ENCODE measurements at places on chromosomes 7 and 10.

DNA sequence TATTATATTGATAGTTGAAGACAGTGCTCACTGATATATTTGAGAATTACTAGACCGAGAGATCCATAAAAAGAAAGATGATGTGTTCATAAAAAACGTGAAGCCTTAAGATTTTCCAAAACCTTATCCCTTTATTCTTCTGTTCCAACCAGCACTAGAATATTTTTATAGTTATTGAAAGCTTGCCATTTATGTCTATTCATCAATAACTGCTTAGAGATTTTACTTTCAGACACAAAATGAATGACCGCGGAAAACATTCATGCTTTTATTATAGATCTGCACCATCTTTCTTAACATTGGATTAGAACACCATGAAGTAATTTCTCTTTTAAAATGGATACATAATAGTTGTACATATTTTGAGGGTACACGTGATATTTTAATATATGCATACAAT, 77.6 kb downstream of the FBXL13 start:
- no peak for DNase-seq

DNA sequence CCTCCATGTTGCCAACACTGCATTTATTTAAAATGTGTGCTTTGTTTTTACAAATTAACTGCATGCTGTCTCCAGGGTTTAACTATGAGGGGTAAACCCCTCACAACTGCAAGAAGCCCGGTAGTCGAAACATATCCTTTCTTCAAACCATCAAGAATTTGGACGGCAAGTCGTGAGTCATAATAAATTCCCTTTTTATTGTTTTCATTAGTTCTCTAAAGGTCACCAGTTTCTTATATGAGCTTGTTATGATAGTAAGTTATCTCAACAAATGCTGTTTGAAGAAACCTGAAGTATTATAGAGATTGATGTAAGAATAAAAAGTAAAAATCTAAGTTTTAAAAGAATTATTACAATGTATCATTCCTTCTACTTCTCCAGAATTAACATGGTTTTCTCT, 12.2 kb upstream of the FIGNL1 start:
- DNase-seq = no peak

DNA sequence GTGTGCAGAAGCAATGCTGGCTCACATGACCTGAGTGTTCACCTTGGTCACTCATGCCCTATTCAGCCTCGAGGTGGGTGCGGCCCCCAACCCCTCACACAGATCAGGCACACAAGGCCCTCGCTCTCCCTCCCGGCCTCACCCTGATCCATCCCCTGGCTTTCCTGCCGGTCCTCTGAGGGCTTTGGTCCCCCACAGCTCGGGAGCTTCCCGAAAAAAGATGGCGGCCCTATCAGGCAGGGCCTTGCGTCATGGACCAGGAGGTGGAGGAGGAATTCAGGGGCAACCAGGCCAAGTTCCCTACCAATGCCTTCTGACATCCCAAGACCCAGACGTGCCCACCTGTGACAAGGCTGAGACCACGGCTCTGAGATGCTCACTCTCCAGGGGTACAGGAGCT, 43.7 kb upstream of the DNAAF5 start:
- no peak for DNase-seq

DNA sequence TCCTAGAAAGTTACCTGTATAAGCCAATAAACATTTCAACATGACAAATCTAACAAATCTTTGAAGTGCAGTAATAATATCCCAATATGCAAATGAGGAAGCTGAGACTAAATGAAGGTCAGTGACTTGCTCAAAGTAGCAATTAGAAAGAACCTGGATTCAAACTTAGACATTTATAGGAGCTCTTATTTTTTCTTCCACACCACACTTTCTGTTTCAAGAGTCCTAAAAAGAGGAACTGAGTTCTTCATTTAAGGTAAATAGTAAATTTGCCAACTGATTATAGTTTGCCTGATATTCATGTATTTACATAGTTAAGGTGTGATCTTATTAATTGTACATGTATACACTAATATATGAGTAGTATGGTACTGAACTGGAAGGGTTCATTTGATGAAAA, 44.0 kb downstream of the KLHDC10 start:
- peak; percentile 50 for DNase-seq

GRCh38 chr10:74419958-74420375, 268.9 kb downstream of the ADK start:
- peak; percentile 42 for DNase-seq

DNA sequence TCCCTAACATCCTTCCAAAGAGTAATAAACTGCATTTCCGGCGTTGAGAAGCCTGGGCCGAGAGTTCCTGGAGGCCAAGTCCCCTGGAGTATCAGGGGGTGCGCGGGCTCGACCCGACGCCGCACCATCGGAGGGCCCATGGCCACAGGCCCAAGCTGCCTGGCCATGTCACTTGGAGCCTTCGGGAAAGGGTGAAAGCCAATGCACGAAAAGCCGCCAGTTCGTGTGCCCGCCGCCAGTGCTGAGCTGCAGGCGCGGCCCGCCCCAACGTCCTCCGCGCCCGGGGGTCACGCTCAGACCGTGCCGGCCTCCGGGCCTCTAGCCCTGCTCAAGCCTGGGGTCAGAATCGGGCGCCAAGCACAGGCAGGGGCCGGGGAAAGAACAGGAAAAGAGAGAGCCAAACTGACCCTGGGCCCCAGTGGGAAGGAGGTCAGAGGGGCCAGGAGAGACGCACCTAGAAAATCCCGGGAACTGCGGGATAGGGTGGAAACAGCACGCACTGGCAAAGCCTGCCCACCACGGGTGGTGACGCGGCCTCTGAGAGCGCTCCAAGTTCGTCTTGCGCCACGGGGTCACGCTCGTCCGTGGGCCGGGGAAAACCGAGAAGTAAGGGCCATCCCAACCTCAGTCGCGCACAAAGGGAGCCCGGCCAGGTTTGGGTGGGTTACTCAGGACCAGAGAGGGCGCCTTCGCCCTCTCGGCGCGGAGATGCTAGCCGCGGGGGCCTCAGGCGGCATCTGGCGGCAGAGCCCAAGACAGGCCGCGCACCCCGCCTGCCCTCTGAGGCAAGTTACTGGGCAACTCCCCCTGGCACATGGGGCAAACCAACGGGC, 4.2 kb upstream of the EBF3 start:
- DNase-seq = peak; percentile 17

GRCh38 chr10:61989995-61990760, 88.7 kb downstream of the ARID5B start:
- DNase-seq = no peak

Data from B cell (primary cell).